ENCODE measurements at places on chromosomes 16 and 17.

- DNase-seq: no peak
These were observed 11.6 kb downstream of the CBFA2T3 start for GRCh38 chr16:88965411-88965810.

GRCh38 chr17:80891397-80892018, 100.1 kb upstream of the CHMP6 start:
- DNase-seq: peak; percentile 43

- DNase-seq: no peak
These were observed 197.3 kb upstream of the SDK2 start for GRCh38 chr17:73841431-73842060.

- peak; percentile 74 for DNase-seq
These were observed 12.0 kb upstream of the CD300A start for GRCh38 chr17:74454197-74455024.

DNA sequence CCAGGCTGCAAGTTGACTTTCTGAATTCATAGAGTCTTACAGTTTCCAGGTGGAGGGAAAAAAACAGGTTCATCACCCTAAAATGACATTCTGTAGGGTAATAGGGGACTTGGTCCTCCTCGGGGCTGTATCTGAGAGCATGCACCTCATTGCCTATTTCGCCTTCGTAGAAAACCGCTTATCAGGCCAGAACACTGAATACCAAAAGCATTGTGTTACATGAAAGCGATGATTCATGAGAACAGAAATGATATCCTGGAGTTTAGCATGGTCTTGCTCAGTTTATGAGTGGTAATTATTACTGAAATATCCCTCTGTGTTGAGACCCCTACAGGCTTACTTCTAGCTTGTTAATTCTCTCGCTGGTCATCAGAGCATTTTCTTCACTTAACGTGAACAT, 61.4 kb upstream of the ARHGAP44 start:
- no peak for DNase-seq

DNA sequence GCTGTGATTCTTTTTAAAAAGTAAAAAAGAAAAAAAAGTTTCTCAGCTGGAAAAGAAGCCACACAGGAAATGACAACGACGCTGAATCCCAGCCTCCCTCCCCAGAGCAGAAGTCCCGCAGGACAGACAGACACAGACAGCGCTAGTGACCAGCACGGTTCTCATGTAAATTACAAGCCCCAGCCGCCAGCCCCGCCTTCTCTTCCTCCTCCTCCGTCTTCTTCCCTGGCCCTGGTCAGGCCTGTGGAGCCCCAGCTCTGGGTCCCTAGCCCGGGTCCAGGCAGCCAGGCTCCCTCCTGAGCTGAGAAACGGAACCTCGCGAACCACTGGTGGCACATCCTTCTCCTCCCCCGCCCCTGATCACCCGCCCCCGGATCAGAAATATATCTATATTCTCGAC, 7.0 kb upstream of the IL17C start:
- no peak for DNase-seq

- DNase-seq: no peak
These were observed 13.5 kb upstream of the DHRS13 start for GRCh38 chr17:28916302-28916934.

- no peak for DNase-seq
These were observed 21.4 kb downstream of the TRIM16 start for GRCh38 chr17:15662681-15663080.

Measured in thoracic aorta (tissue), 2 donors.